T-helper 22 cell (primary cell): ENCODE measurements at places on chromosomes 6 and 20.

DNA sequence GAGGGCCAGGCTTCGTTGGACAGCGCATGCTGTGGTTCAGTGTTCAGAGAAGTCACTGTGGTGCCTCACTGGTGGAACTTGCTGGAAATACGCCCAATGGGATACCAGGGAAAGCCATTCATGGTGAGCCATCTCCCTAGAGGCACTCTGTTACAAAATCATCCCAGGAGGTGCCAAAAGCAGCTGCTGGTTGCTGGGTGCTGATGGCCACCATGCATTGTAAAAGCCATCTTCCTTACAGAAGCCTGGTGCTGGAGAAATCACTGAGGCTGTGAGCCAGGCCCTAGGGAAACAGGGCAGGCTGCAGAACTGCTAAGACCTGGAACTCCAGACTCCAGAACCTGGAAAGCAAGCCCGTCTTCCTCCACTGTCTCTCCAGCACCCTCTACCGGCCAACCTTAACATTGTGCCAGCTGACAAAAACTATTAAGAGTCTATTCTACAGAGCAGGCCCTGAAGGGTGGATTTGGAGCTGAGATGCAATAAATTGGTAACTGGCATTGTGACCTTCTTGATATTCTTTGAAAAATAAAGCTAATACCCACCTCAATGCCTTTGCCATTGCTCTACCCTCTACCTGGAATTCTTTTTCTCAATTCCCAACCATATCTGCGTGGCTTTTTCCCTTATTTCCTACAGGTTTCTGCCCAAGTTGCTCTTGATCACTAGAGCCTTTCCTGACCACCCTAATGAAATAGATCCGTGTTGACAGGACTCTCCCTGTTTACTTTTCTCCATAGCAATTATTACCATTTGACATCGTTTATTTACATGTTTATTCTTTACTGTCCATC lies 18.5 kb downstream of the SNRPB start:
- DNase-seq, result peak; percentile 14

GRCh38 chr20:3082306-3082951 lies 2.1 kb downstream of the AVP start:
- DNase-seq, result no peak

- no peak for DNase-seq
Measured at GRCh38 chr20:48704761-48705160, 123.0 kb downstream of the PREX1 start.

DNA sequence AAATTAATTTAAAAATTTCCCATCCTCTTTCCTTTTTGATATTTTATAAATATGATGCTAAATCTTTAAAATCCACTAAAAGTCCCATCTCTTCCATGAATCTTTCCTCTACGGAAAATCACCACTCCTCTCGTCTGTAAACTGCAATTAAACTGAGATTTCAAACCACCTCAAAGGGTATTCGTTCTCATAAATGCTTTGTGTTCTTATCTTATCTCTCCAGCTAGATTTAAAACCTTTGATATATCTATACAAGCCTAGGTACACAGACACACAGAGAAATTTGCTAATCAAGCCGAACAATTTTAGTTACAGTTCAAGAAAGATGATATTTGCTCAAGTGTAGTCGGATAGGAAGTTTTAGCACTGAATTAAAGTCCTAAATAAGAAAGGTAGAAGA lies 214.6 kb upstream of the PRDM1 start:
- no peak for DNase-seq

DNA sequence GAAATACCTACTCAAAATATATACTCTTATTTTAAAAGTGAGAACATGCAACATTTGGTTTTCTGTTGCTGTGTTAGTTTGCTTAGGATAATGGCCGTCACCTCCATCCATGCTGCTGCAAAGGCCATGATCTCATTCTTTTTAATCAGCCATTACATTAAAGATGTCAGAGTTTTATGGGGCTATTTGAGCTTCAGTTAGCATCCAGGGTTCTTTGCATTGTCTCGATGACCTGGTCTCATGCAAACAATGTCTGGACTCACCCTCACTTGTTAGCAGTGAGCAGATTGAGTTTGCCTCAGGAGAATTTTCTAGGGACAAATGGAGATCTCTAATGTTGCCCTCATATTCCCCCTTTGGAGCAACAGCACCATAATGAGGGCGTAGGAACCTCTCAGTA lies 458.7 kb upstream of the AGPAT4 start:
- no peak for DNase-seq

GRCh38 chr20:64162239-64162910 lies 1.9 kb upstream of the MYT1 start:
- DNase-seq, result no peak

GRCh38 chr6:73064266-73064665 lies 161.0 kb downstream of the KHDC1L start:
- no peak for DNase-seq

- DNase-seq, result no peak
Measured at GRCh38 chr6:75608956-75609533, 7.4 kb downstream of the SENP6 start.

GRCh38 chr6:24631671-24632070 lies 14.3 kb downstream of the KIAA0319 start:
- no peak for DNase-seq

GRCh38 chr20:60897976-60898375 lies 354.1 kb upstream of the CDH4 start:
- DNase-seq, result no peak

DNA sequence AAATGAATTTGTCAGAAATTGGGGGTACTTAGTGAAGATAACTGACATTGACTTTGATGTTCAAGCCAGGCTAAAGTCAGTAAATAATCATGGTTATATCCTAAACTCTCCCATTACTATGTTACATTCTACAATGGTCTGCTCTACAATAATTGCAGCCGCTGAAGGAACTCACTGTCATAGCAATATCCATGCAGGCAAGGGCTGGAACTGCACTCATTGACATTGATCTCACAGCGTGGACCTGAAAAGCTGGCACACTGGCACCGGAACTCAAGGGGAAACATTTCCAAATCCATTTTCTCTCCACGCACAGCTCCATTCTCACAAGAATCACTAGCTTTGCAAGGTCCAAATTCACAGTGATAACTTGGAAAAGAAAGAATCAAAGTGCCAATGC lies 702.7 kb downstream of the EYS start:
- DNase-seq, result no peak

DNA sequence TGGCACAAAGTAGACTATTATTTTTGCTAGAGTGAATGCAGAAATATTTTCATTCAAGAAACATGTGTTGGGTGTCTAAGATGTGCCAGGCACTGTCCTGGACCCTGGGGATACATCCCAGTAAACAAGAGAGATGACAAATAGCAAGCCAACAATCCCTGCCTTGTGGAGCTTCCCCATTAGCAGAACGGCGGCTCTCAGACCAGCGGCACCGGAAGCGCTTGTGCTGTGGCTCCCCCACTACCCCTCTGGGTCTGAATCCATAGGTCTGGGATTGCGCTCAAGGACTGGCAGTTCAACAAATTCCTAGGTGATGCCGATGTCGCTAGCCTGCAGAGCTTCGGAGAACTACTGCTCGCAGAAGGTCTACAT lies 98.5 kb upstream of the AGPAT4 start:
- no peak for DNase-seq

DNA sequence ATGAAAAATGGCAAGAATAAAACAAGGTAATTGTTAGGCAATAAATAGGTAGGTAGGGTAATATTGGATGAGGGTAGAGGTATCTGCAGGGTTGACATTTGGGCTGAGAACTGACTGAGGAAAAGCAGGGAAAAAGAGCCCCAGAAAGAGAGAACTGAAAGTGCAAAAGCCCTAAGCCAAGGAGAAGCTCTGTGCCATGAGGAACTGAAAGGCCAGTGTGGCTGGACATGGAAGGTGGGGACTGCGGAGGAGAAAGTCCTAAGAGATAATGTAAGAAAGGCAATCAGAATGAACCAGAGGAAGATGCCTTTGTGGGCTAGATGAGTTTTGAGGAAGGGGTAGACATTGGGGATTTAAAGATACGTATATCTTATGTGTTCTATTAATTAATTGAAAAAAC lies 9.9 kb upstream of the HIVEP2 start:
- DNase-seq, result no peak

DNA sequence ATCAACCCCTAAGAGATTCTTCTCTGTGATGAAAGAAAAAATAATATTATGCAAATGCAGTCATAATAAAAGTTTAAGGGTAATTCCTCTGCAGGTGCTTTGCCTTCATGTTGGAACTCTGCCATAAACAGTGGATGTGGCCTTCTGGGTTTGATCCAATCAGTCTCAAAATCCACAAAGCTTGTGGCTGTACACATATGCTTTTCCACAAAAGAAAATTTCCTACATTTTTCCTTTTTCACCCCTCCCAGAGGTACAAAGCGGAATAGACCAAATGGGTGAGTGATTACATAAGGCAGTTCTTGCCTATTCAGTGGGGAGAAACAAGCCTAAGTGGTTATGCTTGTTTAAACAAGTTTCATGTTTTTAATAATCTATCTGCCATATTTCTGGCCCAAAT lies 16.7 kb downstream of the CALHM5 start:
- DNase-seq, result no peak

DNA sequence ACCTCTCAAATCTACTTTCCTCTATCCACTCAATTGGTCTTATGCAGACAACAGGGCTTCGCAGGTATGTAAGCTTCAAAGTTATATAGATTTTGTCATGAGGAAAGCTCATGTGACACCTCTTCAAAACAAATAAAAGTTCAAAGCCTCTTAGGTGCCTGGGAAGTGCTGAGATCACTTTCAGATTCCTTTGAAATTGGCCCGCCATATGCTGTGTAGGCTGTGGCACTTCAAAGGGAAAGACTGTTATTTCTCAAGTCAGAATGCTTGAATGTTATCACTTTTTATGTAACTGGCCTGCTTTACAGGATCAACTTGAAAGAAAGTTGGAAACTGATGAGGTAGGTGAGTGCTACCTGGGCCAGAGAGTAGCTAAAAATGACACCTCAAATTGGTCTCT lies 67.1 kb upstream of the GFRAL start:
- DNase-seq, result no peak

DNA sequence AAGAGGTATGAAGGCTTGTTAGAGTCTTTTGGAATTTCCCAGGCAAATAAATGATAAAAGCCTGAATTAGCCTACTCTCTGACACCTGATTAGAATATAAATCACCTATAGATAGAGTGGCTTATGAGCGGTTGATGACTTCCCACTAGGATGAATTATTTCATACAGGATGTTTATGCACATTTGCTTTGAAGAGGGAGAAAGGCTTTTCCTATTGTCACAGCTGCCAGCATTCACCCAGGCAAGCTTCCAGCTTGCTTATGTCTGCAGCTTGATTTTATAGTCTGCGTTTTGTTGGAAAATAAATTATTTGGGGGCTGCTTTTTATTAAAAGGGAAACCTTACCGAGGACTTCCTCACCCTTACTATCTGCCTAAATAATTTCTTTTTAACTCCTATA lies 51.3 kb upstream of the EIF2S2 start:
- DNase-seq, result no peak

DNA sequence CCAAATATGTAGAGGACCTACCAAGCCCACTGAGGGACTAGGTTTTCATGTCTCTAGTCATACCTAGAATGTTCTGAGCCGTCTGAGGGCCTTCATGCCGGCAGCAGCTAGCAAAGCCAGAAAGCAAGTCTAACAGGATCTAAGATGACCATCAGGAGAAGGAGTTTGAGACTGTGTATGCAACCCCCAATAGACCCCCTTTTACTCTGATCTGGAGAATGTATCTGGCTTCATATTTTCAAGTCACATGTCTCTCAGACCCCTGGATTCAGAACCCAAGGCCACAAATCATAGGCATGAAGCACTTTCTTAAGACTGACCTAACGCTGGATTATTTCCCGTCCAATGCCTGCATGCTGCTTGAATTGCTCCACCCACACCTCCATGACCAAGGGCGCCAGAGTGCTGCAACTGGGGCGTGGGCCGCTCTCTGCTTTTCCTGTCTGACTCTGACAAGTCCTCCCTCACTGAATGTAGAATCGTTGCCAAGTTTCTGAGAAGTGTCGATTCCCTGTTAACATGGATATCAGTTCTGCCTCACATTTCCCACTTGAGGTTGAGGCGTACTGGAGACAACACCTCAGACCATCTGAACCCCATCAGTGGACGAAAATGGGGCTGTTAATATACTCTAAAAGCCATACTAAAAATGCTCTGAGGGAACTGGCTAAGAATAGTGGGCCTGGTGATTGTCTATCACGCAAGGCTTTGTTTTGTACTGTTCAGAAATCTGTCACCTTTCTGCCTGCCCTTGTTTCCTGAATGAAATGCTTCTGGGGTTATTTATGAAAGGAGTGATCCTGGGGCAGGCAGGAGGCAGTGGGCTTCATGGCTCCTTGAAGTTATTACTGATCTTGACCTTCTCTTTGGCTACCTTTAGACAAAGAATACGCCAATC lies 23.9 kb upstream of the ASXL1 start:
- peak; percentile 17 for DNase-seq

- DNase-seq, result no peak
Measured at GRCh38 chr6:31265926-31266325, 6.0 kb downstream of the HLA-C start.

GRCh38 chr6:15378866-15379265 lies 133.0 kb downstream of the JARID2 start:
- DNase-seq, result no peak

GRCh38 chr6:149246691-149247384 lies 70.7 kb upstream of the TAB2 start:
- DNase-seq, result no peak

- no peak for DNase-seq
Measured at GRCh38 chr6:70394518-70395300, 18.6 kb upstream of the FAM135A start.

GRCh38 chr6:35613762-35614161 lies 75.0 kb downstream of the FKBP5 start:
- no peak for DNase-seq
